ENCODE measurements at places on chromosomes 2 and 18.

DNA sequence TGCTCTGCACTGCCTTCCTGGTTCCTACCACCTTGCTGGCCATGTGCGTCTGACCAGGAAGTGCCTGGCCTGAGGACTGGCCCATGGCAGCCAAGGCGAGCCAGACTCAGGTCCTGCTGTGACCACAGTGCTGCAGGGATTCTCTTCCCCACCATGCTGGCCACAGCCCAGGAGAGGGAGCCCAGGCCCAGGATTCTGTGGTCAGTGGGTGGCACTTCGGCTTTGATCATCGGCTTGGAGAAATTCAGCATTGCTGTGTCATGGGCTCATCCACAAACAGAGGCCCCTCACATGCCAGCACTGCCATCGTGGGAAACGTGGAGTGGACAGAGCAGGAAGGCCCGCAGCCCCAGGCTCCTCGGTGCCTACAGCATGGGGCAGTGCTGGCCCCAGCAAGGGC lies 211.6 kb downstream of the SEPTIN10 start:
- no peak for DNase-seq

- no peak for DNase-seq
These were observed 220.7 kb downstream of the NDUFA10 start for GRCh38 chr2:239804161-239805042.

DNA sequence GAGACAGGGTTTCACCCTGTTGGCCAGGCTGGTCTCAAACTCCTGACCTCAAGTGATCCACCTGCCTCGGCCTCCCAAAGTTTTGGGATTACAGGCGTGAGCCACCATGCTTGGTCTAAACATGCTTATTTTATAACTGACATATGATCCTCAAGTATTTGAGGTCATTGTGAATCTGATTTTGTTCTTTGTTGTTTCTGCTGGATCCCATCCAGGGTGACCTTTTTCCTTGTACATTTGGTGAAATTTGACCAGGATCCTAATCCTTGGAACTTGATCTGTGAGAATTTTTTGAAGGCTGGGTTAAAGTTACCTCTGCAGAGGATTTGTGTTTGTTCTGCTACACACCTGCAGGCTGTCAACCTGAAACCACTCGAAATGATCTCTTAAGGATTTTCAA lies 49.2 kb downstream of the NPAS2 start:
- DNase-seq = no peak

DNA sequence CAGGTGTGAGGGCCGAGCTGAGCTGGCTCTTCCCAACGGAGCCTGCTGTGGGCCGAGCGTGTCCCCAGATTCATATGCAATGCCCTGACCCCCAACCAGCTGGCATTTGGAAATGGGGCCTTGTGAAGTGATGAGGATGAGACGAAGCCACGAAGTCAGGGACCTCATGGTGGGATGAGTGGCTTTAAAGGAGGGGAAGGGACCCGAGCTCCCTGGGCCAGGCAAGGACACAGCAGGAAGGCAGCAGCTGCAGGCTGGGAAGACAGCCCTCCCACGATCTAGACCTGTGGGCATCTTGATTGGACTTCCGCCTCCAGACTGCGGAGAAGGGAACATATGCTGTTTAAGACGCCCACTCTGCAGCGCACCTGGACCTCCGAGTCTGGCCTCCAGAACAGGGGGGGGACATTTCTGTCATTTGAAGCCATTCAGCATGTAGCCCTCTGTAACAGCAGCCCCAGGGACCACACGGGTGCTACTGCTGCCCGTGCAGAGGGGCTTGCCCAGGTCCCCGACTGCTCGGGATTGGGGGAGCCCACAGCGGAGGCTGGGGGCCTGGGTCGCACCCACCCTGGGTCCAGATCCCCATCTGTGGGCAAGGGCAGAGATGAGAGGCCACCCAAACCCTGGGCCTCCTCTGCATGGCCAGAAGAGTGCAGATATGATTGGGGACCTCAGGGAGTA lies 27.2 kb downstream of the KIF1A start:
- DNase-seq = no peak

- no peak for DNase-seq
These were observed 571.3 kb upstream of the LRRTM4 start for GRCh38 chr2:78093436-78093835.

All from activated T-cell treated with anti-CD3 and anti-CD28 coated beads for 48 hours (primary cell).